ENCODE measurements at places on chromosomes 5 and 9.

DNA sequence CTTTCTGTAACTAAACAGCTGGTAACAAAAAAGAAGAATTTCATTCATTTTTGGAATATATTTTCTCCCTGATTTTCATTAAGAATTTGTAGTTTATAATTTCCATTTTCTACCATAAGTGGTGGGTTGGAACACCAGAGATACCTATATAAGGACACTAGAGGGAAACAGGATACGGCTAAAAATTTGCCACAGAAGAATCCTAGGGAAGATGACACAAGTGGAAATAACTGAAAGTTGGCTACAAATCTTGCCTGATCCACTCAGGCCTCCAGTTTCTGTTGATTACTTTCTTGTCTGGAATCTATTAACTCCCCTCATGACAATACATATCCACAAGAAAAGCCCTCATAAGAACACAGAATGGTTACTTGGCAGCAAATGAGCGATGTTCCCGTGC is 46.8 kb downstream of the FREM1 start:
- no peak for DNase-seq

DNA sequence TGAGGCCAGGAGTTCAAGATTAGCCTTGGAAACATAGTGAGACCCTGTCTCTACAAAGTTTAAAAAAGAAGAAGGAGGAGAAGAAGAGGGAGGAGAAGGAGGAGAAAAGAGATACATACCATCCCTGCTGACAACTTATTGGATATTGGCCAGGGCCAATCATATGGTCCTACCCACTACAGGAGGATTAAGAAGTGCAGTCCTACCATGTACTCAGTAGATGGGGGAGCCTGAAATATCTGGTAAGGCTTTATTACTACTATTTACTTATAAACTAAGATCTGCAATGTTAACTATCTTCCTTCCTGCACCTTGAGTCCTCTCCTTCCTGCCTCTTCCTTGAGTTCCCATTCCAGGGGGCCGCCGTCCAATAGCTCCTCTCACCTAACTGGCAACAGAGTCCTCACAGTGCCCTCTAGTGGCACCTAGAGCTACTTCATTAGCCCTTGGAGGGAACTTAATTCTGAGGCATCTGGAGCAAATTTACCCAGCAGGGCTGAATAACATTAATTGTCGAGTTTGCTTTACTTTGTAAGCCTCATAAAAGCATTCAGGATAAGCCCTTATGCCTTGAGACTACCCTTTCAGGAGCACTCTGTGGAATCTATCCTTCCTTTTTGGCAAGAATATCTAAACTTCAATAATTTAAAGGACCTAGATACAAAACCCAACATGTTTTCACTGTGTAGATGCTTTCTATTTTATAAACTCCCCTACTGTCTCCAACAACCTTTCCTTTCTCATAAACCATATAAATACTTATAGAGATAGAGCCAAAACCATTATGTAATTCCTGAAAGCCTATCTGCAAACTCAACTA is 39.1 kb upstream of the RANBP6 start:
- peak; percentile 60 for DNase-seq

DNA sequence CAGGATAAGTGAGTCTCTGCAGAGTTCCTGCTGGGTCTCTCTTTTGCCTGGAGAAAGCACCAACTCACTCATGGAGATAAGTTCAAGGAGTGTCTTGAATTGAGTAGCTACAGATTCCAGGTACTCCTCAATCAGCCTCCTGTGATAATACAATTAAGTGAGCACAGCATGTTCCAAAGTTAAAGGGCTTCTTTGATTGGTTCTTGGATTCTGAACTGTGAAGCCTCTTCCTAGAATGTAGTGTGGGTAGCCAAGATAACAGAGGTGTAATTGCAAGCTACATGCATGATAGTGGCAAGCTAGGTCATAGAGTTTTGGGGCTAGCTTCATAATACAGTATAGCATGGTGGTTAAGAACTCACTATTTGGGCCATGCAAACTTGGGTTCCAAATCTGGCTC is 23.2 kb upstream of the CARNMT1 start:
- no peak for DNase-seq

- no peak for DNase-seq
These were observed 88.8 kb downstream of the OTULIN start for GRCh38 chr5:14753292-14753691.

DNA sequence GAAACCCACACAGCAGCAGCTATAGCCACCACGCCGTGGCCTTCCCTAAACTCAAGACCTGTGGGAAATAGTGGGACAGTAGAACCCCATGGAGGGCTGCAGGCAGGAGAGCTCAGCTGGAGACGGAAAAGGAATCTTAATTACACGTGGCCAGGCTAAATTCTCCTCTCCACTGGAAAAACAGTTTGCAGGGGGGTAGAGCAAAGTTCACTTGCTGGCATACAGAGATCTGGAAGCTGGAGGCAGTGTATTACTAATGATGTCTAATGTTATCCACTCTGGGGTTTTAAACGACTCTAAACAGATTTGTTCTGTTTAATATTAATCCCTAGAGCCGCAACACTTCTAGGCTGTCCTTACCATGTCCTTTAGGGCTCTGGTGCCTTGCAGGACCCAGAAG is 257.1 kb downstream of the SAXO1 start:
- DNase-seq = no peak

GRCh38 chr9:37555786-37556185 is 20.4 kb downstream of the FBXO10 start:
- no peak for DNase-seq

DNA sequence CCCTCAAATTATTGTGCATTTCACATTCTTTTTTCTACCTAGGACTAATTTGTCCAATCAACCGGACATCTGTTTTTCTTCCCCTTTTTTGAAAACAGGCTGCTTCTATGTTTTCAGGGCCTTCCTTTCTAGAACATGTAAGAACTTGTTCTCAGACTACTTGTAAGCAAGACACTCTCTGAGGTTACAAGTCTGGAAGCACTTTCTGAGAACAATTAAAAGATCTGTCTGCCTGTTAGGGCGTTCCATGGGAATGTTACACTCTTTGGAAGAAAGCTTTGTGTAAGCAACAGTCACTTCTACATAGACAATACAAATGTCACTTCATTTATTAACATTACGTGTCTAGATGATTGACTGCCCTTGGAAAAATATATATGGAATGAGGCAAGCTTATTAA is 50.9 kb upstream of the HSPB3 start:
- DNase-seq = no peak

All from AML-193 (cell line).